DMS153 (cell line): ENCODE measurements at places on chromosomes 6 and 20.

DNA sequence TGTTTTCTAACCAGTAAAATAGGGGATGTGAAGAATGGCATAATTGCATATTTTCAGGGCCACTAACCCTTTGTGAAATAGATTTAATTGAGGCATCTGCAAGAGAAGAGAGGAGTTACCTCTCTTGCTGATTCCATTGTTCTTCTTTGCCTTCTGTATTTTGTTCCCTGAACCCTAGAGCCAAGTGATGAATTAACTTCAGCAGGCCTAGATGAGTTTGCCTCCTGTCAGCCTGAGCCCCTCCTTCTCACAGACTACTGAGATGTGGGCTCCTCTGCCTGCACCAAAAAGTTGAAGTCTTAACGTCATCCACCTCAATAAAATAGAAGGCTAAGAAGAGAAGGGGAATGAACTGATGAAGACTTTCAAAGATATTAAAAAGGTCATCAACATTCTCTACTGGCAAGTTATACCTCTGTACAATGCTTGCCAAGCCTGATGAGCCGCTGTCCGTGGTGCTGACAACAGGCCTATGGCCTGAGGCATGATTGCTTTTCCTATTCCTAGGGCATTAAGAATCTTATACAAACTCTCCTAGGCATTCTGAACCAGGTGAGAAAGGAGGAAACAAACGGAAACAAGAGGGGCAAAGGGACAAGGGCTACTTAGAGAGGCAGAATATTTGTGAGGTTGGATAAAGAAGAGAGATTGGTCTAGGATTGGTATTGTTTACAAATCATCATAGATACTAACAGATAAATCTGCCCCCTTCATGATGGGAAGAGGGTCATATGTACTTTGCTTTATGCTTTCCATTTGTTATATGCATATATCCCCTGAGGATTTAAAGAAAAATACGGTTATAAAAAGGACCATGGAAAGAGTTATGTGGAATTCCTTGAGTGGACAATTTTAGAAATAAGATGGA lies 46.8 kb downstream of the CD24 start:
- DNase-seq = no peak

DNA sequence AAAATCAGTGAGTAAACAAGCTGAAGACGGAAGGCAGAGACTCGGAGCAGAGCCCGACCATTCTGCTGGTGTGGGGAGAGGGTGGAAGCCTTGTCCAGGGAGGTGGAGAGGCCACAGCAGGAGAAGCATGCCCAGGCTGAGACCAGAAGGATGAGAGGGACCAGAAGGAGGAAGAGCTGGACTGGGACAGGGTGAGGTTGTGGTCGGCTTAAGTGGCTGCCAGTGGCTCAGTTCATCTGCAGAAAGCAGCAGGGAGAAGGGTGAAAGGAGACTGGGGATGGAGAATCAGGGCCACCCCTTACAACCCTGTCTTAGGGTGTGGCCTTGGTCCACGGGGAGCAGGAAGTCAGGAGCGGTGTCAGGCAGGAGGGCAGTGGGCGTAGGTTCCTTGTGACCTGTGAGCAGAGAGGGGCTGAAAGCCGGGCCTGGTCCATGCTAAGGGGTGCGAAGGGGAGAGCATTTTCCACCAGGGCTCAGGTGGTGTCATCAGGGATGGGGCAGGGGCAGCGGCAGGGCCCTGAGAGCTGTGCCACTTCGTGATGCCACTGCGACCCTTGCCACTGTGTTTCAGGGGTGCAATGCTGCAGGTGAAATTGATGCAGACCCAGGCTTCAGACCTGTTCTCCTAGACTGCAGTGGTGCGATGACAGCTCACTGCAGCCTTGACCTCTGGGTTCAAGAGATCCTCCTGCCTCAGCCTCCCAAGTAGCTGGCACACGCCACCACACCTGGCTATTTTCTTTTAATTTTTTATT lies 81.1 kb downstream of the TTLL2 start:
- DNase-seq = no peak

- no peak for DNase-seq
Measured at GRCh38 chr6:133951227-133951626, 1.8 kb upstream of the TBPL1 start.

- DNase-seq = no peak
Measured at GRCh38 chr6:152184917-152185574, 377.6 kb downstream of the ESR1 start.

DNA sequence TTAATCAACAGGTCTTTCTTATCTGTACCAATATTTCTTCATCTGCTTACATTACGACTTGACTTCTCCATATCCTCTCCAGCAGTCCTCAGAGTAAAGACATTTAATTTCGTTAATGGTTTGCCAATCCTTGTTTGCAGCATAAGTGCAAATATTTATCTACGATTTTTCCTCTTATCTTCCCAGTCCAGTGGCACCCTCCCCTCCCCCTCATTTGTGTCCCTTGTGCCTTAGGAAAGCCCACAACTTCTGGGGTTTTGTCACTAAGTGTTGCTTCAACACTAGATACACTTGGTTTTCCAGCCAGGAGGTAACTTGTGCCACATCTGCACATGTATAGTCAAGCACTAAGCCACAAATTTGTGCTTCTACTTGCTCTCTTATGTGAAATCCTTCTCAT lies 327.2 kb downstream of the CBLN4 start:
- DNase-seq = no peak
